ENCODE measurements at places on chromosomes 11 and 22.

GRCh38 chr11:27672836-27673464, 27.3 kb downstream of the BDNF start:
- no peak for DNase-seq

GRCh38 chr11:111408789-111409727, 30.0 kb upstream of the POU2AF1 start:
- DNase-seq, result no peak

DNA sequence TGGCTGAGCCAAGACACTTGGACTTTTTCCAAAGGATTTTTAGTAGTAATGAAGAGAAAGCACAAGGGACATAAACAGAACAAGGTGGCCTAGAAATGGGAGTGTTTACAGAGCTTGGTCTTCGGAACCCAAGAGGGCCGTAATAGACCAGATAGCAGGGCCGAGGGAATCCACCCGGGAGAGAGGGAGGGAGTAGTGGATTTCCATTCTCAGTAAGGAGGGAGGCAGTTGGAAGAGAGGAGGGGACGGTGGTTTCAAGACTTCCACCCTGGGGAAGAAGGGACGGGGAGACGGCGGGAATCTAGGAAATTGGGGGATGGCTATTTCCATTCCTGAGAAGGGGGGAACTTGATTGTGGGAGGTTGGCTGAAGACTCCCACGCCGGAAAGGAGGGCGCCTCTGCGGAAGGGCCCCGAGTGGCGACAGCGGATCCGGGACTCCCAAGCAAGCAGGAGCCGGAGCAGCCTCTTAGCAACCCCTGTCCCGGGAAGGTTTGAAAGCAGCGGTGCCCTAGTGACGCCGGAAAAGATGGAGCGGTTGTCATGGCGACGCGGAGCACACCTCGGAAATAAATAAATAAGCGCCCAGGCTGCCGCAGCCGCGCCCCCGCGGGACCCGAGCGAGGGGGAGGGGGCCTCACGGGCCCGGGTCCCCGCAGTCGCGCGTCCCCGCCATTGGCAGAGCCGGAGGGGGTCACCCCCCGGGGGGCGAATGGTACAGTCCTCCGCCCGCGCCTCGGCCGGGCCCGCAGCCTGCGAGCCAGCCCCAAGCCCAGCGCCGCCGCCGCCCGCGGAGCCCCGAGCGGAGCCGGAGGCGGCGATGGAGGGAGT, 31.6 kb downstream of the EIF3F start:
- DNase-seq, result no peak

- no peak for DNase-seq
Observed at GRCh38 chr22:20418211-20418788, 19.3 kb downstream of the SCARF2 start.

DNA sequence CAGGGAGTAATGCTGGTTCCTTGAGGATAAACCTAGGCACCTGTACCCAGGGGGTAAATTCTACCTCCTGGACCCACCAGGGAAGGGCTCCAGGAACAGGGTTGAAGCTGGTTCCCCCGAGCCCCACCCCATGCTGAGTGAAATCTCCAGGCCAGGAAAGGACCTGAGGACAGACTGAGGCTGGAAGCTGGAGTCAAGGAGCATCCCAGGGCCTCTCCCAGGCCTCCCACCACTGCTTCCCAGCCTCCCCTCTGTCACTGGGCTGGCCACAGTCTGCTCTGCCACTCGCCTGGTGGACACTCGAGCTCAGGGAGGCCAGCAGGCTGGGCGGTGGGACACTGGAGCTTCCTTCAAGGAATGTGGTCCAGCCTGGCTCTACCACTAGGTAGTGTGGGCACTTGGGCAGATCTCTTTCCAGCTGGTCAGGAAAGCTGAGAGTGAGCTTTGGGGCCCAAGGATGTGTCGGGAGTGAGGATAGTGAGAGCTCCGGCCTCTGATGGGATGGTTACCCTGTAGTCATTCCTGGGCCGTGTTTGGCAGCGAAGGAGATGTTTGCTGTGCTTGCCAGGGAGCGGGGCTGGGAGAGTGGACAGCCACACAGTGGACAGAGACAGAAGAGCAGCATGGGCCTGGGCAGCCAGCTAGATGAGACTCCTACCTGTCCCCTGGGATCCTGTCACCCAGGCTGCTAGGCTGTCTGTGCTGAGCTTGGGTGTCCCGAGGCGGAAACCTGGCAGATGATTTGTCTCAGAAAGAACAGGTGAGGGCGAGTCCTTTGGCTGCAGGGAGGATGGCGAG, 3.4 kb downstream of the OVOL1 start:
- no peak for DNase-seq

GRCh38 chr22:29348956-29349355, 33.5 kb upstream of the RASL10A start:
- no peak for DNase-seq

GRCh38 chr11:43979571-43980219, 37.3 kb downstream of the C11orf96 start:
- no peak for DNase-seq

- DNase-seq, result no peak
Observed at GRCh38 chr22:48488611-48489511, 1338.8 kb downstream of the BRD1 start.
